ENCODE measurements at places on chromosomes 12 and 14.

- no peak for DNase-seq
These were observed 181.8 kb upstream of the MYL2 start for GRCh38 chr12:111102102-111102739.

DNA sequence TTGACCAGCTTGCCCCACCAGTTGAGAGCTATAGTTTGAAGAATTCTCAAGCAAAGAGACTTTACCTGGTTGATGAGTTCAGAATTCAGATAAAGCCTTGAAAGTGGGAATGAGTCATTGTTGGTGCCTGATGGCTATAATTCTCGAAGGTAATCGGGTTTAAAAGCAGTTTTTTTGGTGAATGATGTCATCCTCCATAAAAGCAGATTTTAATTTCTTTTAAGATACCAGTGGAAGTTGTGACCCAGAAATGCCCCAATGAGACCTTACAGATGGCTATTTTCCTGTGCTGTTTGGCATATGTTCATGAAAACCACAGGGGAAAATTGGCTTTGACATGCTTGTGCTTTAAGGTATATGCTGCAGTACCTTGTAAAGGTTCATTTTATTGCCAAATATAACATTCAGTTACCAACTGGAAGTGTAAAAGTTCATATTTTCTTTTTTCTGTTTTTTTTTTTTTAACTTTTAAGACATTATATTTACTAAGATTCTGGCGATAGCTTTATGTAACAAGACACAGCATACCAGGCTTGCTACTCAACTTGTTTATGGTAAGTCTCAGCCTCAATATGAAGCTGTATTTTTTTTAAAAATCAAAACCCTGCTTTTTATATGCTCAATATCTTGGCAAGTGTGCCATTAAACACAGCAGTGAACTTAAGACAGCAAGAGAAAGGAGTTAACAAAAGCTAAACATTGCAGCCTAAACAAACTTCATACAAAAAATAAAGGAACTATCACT is 119.3 kb downstream of the LMNTD1 start:
- DNase-seq, result no peak

GRCh38 chr14:60691383-60692113 is 32.6 kb downstream of the SIX4 start:
- DNase-seq, result no peak

GRCh38 chr14:80535171-80535570 is 323.9 kb upstream of the DIO2 start:
- no peak for DNase-seq

DNA sequence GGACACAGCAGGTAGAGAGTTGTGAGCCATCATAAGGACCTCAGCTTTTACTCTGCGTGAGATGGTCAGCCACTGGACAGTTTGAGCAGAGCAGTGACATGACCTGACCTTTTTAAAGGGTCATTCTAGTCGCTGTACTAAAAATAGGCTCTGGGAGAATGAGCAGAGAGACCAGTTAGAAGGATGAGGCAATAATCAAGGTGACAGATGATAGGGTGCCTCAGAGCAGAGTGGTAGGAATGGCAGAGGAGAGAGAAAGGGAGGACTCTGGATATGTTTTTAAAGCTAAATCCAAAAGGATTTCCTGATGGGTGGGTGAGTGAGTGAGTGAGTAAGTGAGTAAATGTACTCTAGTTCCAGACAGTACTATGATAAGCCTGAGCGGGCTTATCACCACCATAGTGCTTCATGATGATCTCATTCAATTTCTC is 83.6 kb upstream of the ARHGAP5 start:
- DNase-seq, result no peak

- DNase-seq, result no peak
These were observed 4.3 kb upstream of the ZFP36L1 start for GRCh38 chr14:68797121-68797670.

All from keratinocyte (primary cell).